Naive thymus-derived CD4-positive, alpha-beta T cell (primary cell): ENCODE measurements at places on chromosomes 7 and 10.

GRCh38 chr10:78403781-78404180 lies 370.1 kb downstream of the RPS24 start:
- H3K27ac ChIP-seq: no peak overlapping the region
- no peaks in the 10 kb centered on the region for H3K4me1 ChIP-seq
- DNase-seq: no peak
- H3K36me3 ChIP-seq: no peaks in the 10 kb centered on the region
- no peak overlapping the region for H3K4me3 ChIP-seq

- H3K36me3 ChIP-seq: no peaks in the 10 kb centered on the region
- no peak for DNase-seq
- H3K4me3 ChIP-seq: no peak overlapping the region
- H3K27me3 ChIP-seq: no peaks in the 10 kb centered on the region
- H3K4me1 ChIP-seq: no peaks in the 10 kb centered on the region
These were observed 625.5 kb downstream of the KCNMA1 start for GRCh38 chr10:77011874-77012811.

DNA sequence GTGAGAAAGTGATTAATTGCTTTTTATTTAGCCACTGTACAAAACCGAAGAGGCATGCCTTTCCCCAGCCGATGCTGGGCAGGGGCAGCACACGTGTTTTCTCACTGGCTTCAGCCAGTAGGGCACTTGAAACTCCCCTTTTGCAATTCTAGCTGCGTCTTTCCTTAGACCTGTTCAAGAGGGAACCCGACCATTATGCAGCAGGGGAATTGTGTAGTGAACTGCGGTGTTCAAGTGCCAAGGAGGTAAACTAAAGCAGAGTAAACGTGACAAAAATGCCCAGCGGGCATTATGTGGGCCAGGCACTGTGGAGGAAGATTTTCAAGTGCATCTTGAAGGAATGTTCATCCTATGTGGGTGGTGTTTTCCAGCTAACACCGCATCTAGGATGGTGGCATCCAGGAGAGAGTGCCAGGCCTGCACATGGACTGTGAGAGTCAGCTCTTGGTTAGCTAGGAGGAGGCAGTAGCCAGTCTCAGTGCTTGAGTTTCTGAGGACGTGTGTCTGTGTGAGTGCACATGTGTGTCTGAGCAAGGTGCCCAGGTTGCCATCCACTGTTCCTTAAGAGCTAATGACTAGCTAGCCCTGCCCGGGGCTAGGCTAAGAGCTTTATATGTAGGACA lies 3.3 kb downstream of the WIPF3 start:
- DNase-seq: no peak
- H3K4me3 ChIP-seq: no peak overlapping the region
- no peaks in the 10 kb centered on the region for H3K27me3 ChIP-seq
- no peak overlapping the region for H3K27ac ChIP-seq

DNA sequence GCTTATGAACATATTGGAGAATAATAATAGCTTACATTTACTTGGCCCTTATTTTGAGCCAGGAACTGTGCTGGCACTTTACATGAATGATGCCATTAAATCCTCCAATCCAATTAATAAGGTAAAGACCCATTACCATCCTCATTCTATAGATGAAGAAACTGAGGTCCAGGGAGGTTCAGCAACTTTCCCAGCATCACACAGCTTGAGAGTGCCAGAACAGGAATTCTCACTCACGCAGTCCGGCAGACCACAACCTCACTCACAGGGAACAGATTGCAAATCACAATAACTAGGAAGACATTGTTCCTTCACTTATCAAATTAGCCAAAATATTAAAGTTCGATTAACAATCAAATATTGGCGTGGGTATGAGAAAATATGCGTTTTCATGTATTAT lies 18.3 kb downstream of the GPRIN2 start:
- no peaks in the 10 kb centered on the region for H3K27me3 ChIP-seq
- no peak overlapping the region for H3K27ac ChIP-seq
- H3K4me3 ChIP-seq: no peak overlapping the region

DNA sequence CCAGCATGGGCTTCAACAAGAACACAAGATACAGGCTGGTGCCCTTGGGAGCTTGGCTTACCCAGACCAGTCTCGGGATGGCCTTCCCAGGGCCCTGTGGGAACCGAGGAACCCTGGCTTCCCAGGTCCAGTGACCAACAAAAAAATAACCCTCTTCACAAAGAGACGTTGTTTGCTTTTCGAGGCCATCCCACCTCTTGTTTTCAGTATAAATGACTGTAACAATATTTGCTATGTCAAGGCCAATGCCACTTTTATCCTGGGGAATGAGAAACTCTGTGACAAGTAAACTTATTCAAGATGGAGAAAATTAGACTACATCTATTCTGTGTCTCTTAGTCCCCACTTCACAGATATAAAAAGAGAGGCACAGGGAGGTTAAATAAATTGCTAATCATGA lies 138.8 kb downstream of the PRPF18 start:
- no peaks in the 10 kb centered on the region for H3K4me1 ChIP-seq
- H3K4me3 ChIP-seq: no peak overlapping the region
- H3K27me3 ChIP-seq: no peaks in the 10 kb centered on the region
- DNase-seq: no peak
- no peak overlapping the region for H3K27ac ChIP-seq
- H3K36me3 ChIP-seq: no peaks in the 10 kb centered on the region

DNA sequence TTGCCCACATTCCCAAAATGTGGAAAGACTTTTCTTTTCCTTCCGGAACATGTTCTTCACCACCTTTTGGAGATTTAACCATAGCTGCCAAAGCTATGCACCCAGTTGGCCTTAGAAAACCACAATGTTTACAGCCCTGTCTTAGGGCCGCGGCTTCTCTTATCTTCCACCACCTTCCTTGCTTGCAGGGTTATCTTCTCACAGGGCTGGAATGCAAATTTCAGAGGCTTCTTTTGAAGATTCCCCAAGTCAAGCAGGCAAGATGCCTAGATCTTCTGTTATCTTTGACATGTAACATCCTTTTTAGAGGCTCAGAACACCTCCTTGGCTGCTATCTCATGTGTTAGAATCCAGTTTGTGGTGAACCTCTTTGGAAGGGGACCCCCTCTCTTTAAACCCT lies 11.1 kb downstream of the KCTD7 start:
- H3K27ac ChIP-seq: no peak overlapping the region
- H3K27me3 ChIP-seq: no peaks in the 10 kb centered on the region
- peaks cover 13% of the 10 kb centered on the region for H3K36me3 ChIP-seq
- no peak overlapping the region for H3K4me3 ChIP-seq
- H3K4me1 ChIP-seq: no peaks in the 10 kb centered on the region
- DNase-seq: no peak

- no peak overlapping the region for H3K4me3 ChIP-seq
- DNase-seq: no peak
- no peaks in the 10 kb centered on the region for H3K27me3 ChIP-seq
- no peaks in the 10 kb centered on the region for H3K36me3 ChIP-seq
These were observed 202.2 kb downstream of the CACNA2D1 start for GRCh38 chr7:82241356-82241755.

DNA sequence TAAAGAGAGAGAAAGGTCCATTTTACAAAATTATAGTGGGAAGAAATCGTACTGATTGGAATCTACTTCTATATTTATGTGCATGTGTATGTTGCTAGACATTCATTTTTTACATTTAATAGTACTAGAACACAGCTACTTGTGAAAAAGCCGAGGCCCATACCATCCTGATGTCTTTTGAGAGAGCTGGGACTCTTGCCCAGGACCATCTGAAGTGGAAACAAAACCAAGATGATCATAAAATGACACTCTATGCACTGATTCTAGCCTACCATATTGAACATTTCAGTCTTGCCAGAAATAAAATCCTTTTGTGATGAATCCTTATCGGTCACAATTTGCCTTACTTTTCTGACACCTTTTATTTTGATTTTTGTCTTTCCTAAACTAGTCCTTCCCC lies 640.0 kb downstream of the KCNMA1 start:
- no peak overlapping the region for H3K4me3 ChIP-seq
- no peaks in the 10 kb centered on the region for H3K36me3 ChIP-seq
- no peak for DNase-seq
- no peaks in the 10 kb centered on the region for H3K27me3 ChIP-seq

- DNase-seq: no peak
- H3K4me1 ChIP-seq: peaks cover 10% of the 10 kb centered on the region
- no peaks in the 10 kb centered on the region for H3K36me3 ChIP-seq
- peak overlapping the region; percentile 92 for H3K27ac ChIP-seq
- peak overlapping the region; percentile 83 for H3K4me3 ChIP-seq
- H3K27me3 ChIP-seq: no peaks in the 10 kb centered on the region
These were observed 206 bp downstream of the UPF2 start for GRCh38 chr10:12042409-12042796.

- no peaks in the 10 kb centered on the region for H3K36me3 ChIP-seq
- no peaks in the 10 kb centered on the region for H3K27me3 ChIP-seq
- no peak overlapping the region for H3K27ac ChIP-seq
- DNase-seq: no peak
- no peaks in the 10 kb centered on the region for H3K4me1 ChIP-seq
- no peak overlapping the region for H3K4me3 ChIP-seq
These were observed 29.3 kb downstream of the SLC39A12 start for GRCh38 chr10:17980846-17981565.

DNA sequence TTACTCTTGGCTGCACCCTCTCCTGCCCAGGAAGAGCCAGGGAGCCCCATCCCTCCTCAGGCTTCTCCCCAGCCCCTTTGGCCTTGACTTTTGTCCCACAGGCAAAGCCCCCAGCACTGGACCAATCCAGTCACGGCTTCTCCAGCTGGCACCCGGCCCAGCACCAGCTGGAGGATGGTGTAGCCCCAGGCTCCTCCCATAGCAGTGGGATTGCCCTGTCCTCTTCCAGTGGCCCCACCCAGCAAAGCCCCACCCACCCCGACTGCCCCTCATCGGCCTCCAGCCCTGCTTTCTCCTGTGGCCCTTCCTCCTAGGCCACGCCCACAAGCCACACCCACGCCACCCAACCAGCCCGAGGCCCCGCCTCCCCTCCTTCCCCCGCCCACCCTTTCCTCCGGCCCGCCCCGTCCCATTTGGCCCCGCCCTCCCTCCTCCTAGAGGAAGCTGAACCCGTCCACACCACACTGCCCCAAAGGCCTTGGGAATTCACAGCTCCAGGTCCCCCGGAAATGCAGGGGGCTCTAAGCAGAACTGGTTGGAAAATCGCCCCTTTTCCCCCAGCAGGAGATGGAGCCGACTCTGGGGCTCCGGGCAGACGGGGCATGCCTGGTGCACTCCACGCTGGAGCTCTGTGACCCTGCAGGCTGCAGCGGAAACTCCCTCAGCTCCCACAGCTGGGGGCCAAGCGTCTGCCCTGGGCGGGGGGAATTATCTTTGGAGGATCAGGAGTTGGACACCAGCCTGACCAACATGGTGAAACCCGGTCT lies 25.2 kb downstream of the GET4 start:
- DNase-seq: no peak
- H3K27me3 ChIP-seq: no peaks in the 10 kb centered on the region
- H3K4me1 ChIP-seq: no peaks in the 10 kb centered on the region
- no peak overlapping the region for H3K27ac ChIP-seq

- H3K4me1 ChIP-seq: no peaks in the 10 kb centered on the region
- H3K4me3 ChIP-seq: no peak overlapping the region
- H3K36me3 ChIP-seq: no peaks in the 10 kb centered on the region
- DNase-seq: no peak
- no peak overlapping the region for H3K27ac ChIP-seq
- no peaks in the 10 kb centered on the region for H3K27me3 ChIP-seq
These were observed 313.3 kb downstream of the ACTR3B start for GRCh38 chr7:153072806-153073205.

DNA sequence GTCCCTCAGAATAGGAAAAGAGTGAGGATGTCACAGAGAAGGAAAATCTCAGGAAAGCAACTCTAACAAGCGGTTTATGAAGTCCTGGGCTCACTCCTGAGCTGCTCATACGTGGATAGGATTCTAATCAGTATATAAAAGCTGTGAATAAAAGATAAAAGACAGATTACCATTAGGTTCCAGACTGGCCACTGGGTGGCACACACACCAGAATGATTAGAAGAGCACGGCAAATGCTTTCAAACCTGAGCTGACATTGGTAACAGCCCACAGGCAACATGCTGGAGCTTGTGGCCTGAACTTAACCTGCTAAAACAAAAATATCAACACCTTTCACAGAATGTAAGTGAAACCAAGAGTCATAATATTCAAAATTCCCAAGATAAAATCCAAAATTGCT lies 370.8 kb downstream of the GRID1 start:
- no peak for DNase-seq
- no peak overlapping the region for H3K27ac ChIP-seq
- no peak overlapping the region for H3K4me3 ChIP-seq
- no peaks in the 10 kb centered on the region for H3K4me1 ChIP-seq
- no peaks in the 10 kb centered on the region for H3K27me3 ChIP-seq

DNA sequence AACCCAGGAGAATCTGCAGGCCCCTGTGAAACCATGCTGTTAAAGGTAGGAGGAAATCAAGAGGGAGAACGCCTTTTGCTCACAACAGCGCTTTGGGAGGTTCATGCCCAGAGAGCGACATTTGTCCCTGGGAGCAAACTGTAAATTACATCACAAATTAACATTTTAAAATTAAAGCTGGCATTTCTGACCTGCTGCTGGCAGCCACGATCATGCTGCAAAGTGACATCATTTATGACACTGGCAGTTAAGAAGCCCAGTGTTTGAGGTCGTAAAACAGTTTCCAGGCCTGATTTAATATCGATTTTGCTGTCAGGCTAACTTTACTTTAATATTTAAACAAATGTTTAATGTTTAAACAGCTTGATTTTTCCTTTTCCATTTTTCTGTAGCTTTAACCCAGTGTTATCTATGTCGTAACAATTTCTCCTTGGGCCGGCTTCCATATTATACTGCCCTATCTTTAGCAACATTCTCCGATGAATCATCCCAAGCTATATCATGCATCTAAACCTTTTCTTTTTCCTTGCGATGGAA lies 86.5 kb upstream of the NPVF start:
- DNase-seq: no peak
- H3K27ac ChIP-seq: no peak overlapping the region
- H3K4me3 ChIP-seq: no peak overlapping the region
- no peaks in the 10 kb centered on the region for H3K4me1 ChIP-seq
- H3K36me3 ChIP-seq: no peaks in the 10 kb centered on the region
- H3K27me3 ChIP-seq: peaks cover 5% of the 10 kb centered on the region

- H3K4me1 ChIP-seq: no peaks in the 10 kb centered on the region
- no peak overlapping the region for H3K4me3 ChIP-seq
- no peaks in the 10 kb centered on the region for H3K36me3 ChIP-seq
- H3K27me3 ChIP-seq: no peaks in the 10 kb centered on the region
These were observed 258.7 kb downstream of the ZMYND11 start for GRCh38 chr10:393787-394438.

GRCh38 chr10:120103738-120104560 lies 211.4 kb downstream of the SEC23IP start:
- no peak for DNase-seq
- no peaks in the 10 kb centered on the region for H3K27me3 ChIP-seq
- H3K4me3 ChIP-seq: no peak overlapping the region

GRCh38 chr10:121302541-121303180 lies 295.6 kb downstream of the FGFR2 start:
- H3K4me1 ChIP-seq: no peaks in the 10 kb centered on the region
- no peak for DNase-seq
- H3K27me3 ChIP-seq: no peaks in the 10 kb centered on the region
- no peaks in the 10 kb centered on the region for H3K36me3 ChIP-seq
- no peak overlapping the region for H3K4me3 ChIP-seq
- H3K27ac ChIP-seq: no peak overlapping the region
